ENCODE measurements at places on chromosomes 4 and X. TPM values are rescaled to one million over a fixed set of nuclear protein-coding genes. Genes with fewer than 3 reads are reported as not detected.
A peak's percentile ranks its signal among the peaks of the same experiment; 100 is the strongest.

DNA sequence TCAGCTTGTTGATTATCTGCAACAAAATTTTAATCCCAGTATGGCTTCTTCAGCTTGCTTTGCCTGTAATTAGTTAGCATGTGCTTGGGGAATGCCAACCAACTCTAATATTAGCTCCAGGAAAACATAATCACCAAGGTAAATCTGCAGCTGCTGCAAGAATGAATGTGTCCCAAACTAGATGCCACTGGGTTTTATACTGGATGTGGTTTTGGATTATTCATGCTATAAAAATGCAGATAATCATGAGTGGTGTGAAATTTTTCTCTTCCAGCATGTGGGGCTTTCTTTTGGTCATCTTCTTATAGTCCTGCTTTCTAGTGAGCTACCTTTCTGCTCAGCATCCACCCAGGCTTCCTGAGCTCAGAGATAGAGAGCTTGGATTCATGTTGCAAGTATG lies 295.9 kb upstream of the CASK start:
- no peak for DNase-seq

GRCh38 chr4:169030562-169030982 lies 20.5 kb upstream of the CBR4 start:
- DNase-seq, result no peak

- no peak for DNase-seq
Measured at GRCh38 chr4:102598762-102599374, 97.7 kb downstream of the NFKB1 start.

DNA sequence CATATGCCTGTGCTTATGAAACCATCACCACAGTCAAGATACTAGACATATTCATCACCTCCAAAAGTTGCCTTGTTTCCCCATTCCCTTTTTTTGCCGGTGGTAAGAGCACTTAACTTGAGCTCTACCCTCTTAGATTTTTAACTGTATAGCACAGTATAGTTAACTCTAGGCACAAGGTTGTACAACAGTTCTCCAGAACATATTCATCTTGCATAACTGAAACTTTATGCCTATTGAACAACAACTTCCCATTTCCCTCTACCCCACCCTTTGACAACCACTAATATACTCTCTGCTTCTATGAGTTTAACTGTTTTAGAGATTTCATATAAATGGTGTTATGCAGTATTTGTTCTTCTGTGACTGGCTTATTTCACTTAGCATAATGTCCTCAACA lies 119.3 kb downstream of the ASB9 start:
- DNase-seq, result no peak

DNA sequence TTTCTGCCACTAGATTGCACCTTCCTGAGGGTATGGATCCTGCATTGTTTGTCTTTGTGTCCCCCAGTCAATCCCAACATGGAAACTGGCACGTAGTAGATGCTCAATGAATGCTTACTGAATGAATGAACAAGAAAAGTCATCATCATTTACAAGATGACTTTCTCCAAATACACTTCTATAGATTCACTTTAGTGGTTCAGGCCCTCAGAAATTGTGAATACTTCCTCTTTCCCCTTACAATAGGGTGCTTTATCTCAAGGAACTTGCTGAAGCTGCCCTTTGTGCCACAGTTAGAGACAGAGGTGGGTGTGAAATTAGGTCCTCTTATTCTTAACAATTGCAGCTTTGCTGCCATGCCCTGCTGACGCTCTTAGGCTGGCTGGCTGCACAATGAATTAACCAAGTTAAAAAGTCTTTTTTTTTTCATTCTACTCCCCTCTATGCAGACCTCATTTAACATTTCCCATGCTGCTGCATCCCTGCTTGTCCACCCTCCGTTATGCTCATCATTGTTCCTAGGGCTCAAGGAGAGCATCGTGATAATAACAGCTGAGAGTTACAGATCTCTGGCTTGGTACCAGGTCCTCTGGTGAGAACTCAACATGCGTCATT lies 108.0 kb upstream of the ZNF518B start:
- no peak for DNase-seq

- DNase-seq, result no peak
Measured at GRCh38 chr4:28565396-28565795, 1704.8 kb downstream of the STIM2 start.

DNA sequence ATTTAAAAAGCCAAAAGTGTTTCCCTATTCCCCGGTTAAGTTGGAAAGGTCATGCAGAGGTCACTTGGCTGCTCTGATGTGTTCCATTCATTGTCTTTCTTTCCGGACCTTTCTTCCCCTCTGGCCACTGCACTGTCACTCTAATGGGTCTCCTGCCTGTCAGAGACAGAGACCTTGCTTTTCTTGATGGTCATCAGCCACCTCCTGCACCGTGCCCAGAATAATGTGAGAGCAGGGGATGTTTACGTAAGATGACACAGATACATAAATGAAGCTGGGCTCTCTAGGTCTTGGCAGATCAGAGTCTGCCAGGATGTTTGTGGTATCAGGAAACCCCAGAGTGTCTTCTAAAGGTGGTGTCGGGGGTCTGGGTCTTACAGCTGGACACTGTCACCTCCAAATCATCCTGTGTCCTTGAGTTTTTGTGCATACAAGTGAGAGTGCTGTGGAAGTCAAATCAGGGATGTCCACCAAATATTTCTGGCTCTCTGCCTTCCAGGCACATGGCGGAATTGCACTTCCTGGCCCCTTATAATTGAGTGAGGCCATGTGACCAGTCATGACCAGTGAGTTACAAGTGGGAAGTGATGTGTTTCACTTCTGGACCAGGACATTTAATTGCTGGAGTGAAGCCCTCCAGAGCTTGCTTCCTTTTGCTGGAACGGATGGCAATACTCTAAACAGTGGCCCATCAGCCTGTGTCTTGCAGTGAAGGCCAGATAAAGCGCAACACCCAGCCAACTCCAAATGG lies 130.6 kb upstream of the ATP6AP2 start:
- no peak for DNase-seq

DNA sequence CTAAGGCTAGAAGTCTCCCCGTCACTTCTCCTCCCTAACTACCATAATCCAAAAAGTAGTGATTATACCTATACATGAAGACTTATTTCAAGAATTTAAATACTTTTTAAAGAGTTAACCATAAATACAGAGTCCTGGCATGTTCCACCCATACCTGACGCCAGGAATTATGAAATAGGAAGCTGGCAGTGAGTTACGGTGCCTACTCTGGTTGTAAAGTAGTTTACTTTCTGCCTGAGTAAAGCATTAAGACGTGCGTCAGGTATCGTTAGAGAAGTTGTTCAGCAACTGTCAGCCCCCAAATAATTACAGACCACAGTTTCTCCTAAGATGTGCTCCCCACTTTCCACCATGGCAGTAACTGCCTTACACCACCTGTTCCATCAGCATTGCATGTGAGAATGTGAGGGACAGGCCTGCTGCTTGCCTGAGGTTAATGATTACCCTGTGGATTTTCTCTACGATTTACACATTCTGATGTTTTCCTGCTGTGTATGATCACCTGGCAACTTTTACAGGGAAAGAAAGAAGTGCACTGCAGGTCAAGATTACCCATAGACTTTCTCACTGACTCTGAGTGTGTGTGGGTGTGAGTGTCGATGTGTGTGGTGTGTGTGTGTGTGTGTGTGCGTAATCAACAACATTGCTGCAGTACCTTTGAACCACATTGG lies 92.3 kb upstream of the SLC7A11 start:
- no peak for DNase-seq

- no peak for DNase-seq
Measured at GRCh38 chrX:110941906-110942305, 146.3 kb upstream of the CHRDL1 start.

DNA sequence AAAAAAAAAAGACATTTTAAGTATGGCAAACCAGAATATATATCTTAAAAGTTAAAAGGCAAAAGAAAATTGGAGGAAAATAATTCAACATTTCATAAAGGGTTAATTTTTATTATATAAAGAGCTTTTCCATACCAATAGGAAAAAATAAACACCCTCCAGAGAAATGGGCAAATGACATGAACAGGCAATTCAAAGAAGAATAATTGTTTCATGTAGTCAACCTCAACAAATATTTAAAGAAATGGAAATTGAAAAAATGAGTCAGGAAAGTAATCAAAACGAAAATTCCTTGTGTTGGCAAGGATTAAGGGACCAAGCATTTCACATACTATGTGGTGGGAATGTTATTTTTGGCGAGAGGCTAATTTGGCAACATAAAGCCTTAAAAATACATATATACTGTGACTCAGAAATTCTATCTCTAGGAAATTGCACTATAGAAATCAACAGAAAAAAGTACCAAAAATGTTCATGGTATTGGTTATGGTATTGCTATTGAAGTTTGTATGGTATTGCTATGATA lies 87.6 kb downstream of the HAUS3 start:
- no peak for DNase-seq

DNA sequence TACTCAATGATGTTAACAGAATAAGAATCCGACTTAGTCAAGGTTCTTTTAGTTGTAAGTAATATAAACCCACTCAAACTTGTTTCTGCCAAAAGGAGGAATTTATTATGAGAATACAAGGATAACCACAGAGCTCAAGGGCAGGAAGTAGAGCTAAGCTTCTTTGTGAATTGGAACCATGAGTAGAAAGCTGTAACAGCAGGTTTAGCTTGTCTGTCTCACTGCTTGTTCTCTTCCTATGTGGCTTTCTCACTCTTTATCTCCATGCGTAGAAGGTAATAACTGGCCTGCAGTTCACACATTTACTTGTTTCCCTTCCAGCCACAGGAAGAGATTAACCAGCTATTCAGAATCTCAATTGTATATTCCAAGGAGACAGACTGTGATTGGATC lies 378.3 kb downstream of the PPP1R2C start:
- DNase-seq, result no peak

GRCh38 chr4:100261346-100261745 lies 71.1 kb upstream of the DDIT4L start:
- DNase-seq, result no peak

DNA sequence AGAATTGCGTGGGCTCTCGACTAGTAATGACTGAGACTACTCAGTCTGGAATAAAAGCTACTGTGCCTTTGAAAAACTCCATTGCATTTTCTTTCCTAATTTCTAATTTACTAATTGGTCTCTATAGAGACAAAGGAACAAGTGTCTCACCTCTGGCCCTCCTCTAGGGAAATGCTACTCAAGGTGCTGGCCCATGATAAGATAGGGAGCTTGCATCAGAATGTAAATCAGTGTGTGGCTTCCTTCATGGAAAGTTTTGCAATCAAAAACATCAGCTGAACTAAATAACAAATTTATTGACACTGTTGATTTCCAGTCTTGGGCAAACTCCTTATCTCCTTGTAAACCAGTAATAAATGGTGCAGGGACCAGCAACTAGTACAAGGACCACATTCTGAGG lies 81.8 kb downstream of the SRPX start:
- no peak for DNase-seq

- no peak for DNase-seq
Measured at GRCh38 chr4:180512801-180513475, 1730.3 kb upstream of the TENM3 start.

GRCh38 chrX:2898846-2899512 lies 30.2 kb downstream of the ARSD start:
- DNase-seq, result no peak

DNA sequence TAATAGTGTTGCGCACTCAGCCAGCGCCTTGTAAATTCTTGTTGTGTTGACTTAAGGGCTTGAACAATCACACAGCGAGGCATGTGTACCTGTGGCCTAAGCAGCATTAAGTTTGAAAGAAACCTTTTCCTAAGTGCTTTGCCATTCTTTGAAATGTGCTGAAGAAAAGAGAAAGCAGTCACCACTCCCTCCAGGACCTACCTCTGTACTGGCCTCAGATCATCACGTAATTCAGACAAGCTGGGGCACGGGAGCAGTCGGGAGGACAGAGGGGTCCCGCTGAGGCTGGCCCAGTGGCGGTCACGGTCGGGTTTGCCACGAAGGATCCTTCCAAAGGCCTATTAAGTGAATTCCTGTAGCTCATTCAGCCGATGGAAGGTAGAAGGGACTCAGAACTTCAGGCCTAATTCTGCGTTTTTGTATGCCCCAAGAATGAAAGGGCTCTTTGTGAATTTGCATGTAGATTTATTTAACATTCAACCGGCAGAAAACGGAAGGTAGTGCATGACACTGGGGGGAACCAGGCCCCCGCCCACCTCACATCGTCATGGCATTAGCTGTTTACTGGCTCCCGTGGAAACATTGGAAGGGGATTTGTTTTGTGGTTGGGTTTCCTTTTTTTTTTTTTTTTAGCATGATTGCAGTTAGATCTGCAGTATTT lies 106.3 kb downstream of the TRAPPC11 start:
- DNase-seq, result no peak

GRCh38 chr4:181161669-181162068 lies 1081.5 kb upstream of the TENM3 start:
- no peak for DNase-seq

DNA sequence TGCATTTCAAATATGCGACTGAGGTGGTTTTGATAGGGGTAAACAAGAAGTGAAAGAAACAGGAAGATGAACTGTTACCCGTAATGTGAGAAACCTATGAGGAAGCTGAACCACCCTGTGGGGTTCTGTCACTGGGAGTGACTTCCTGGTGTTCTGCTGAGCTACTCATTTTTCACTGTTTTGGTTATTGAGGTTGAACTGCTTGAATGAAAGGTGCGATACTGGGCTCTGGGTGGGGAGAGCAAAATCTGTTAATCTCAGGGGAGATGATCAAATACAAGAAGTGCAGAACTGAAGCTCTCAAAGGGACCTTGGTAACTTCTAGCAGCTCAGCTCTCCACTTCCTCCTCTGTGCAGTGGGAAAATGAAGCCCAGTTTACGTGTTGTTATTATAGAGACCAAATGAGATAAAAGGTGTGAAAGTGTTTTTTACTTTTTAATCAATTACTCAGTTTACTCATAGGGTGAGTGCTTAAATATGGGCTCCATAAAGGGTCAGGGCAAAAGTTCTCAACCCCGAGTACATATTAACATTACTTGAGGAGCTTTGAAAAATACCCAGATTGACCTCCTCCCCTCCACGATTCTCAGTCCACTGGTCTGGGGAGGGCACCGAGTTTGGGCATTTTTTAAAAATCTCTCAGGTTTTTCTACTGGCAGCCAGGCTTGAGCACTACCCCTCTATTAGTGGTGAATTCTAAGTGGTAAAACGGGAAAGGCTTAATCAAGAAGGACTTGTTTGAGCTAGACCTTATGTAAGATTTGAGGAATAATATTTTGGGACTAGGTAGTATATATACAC lies 66.7 kb downstream of the COQ2 start:
- DNase-seq, result peak; percentile 74

- no peak for DNase-seq
Measured at GRCh38 chr4:6575503-6576240, 683 bp downstream of the MAN2B2 start.

DNA sequence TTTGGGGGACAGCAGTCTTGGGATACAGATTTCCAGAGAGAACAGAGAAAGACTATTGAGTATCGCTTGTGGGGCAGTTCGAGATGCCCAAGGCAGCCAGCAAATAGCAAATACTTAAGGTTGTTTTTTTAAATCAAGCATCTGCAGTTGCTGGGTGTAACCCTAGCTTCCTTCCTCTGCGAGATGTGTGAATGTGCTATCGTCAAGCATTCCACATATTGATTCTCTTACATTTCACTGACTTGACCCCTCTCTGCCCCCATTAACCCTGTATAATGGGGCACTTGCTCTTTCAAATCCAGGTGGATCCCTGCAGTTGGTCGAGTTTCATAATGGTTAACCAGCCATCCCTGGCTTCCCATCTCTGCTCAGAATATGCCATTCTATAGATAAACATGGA lies 23.5 kb downstream of the KCNE5 start:
- no peak for DNase-seq

PRICKLE3 gene
- total RNA-seq, result 26.9 TPM

C4orf50 gene
- total RNA-seq, result 0.18 TPM

MCF2 gene
- 0.46 TPM for total RNA-seq

IBSP gene
- not detected for total RNA-seq

DDX60 gene
- 5.6 TPM for total RNA-seq

TRPC5OS gene
- not detected for total RNA-seq

CYLC1 gene
- not detected for total RNA-seq

All from activated T-helper 2 cell treated with anti-CD3 and anti-CD28 coated beads, Interferon-gamma antibody, Interleukin-2, Interleukin-4, amounts not matched to agents 10 μg/mL and 5 μg/mL and 100 μg/mL, durations not matched to agents 14 hours and 24 hours and 36 hours (primary cell).